ENCODE measurements at places on chromosomes 5 and 9. TPM values are rescaled to one million over a fixed set of nuclear protein-coding genes. Genes with fewer than 3 reads are reported as not detected.

PFN3 gene
- not detected for total RNA-seq

CSNK1A1 gene
- 500 TPM for total RNA-seq

- no peak overlapping the region for H3K4me3 ChIP-seq
- no peaks in the 10 kb centered on the region for H3K36me3 ChIP-seq
- DNase-seq, result no peak
- no peaks in the 10 kb centered on the region for H3K4me1 ChIP-seq
Observed at GRCh38 chr5:120014535-120014934, 385.2 kb downstream of the FAM170A start.

- H3K36me3 ChIP-seq, result no peaks in the 10 kb centered on the region
- no peak overlapping the region for H3K4me3 ChIP-seq
Observed at GRCh38 chr5:109125755-109126429, 283.9 kb downstream of the PJA2 start.

Data from PC-3 (cell line).